Spleen (tissue), 13 donors: ENCODE measurements at places on chromosomes 16 and 17. TPM values are rescaled to one million over a fixed set of nuclear protein-coding genes. Genes with fewer than 3 reads are reported as not detected.

Gene FOXN1
- not detected for total RNA-seq

Gene DHRS7C
- total RNA-seq, result not detected

Gene KRTAP9-8
- not detected for total RNA-seq

Gene PABPN1L
- 0.85 TPM for total RNA-seq

Gene KREMEN2
- not detected for total RNA-seq

Gene TBX21
- 10.4 TPM for total RNA-seq

Gene CES3
- 0.43 TPM for total RNA-seq

Gene FLII
- 274 TPM for total RNA-seq

Gene GGT6
- not detected for total RNA-seq

Gene NMRAL1
- 49.0 TPM for total RNA-seq

Gene TSPOAP1
- 31.8 TPM for total RNA-seq

Gene ACSM2B
- not detected for total RNA-seq

Gene OR2C1
- not detected for total RNA-seq

Gene TPSG1
- not detected for total RNA-seq

Gene ST6GALNAC1
- 6.1 TPM for total RNA-seq

Gene HBA2
- total RNA-seq, result 283 TPM

Gene MEOX1
- total RNA-seq, result 14.0 TPM

Gene EIF3CL
- total RNA-seq, result 40.5 TPM

Gene ITGB3
- total RNA-seq, result 56.0 TPM

Gene FOXO3B
- total RNA-seq, result 9.1 TPM

Gene BCL6B
- total RNA-seq, result 12.9 TPM

Gene TP53TG3E
- total RNA-seq, result not detected

Gene KNOP1
- total RNA-seq, result 8.1 TPM

Gene FOXF1
- 0.94 TPM for total RNA-seq

Gene KCNJ16
- total RNA-seq, result 0.27 TPM

Gene CBX1
- total RNA-seq, result 31.4 TPM
